ENCODE measurements at places on chromosomes 5 and 9.

DNA sequence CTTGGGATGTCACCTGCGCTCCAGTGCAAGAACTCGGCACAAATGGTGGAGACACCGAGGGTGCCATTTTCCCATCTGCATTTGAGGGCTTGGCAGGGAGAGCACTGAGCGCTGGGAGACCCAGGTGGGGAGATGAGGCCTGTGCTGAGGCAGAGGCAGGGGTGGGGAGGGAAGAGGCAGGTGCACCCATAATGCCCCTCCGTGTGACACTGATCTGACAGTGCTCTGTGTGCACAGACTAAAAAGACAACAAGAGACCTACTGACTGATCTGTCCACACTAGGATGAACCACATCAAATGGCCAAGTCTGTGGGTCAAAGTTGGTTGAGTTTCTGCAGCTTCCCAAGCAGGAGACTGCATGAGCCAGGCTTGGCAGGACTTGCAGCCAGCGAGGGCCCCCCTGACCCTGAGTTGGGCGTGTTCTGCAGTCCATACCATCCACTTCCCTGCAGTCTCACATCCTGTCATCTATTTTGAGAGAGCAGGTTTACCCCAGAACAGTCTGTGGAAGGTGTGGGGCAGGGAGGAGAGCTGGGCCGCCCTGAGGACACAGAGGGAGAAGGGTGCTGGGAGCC lies 41.9 kb downstream of the NEK6 start:
- no peak for DNase-seq

GRCh38 chr9:81680006-81680405 lies 9.3 kb downstream of the TLE1 start:
- DNase-seq = no peak

- peak; percentile 27 for DNase-seq
These were observed 147.5 kb upstream of the PIK3R1 start for GRCh38 chr5:68067976-68068603.

DNA sequence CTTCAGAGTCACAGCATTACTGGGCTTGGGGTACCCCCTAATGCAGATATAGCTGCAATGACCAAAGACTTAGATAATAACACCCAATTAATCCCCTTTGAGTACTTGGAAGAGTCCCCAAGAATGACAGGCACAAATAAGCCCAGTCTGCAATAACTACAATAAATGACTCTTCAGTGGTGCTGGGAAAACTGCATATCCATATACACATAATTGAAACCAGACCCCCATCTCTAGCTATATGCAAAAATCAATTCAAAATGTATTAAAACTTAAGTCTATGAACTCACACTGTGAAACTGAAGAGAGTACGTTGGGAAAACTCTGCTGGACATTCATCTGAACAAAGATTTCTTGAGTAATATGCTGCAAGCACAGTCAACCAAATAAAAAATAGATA lies 422.5 kb downstream of the CDH18 start:
- DNase-seq = no peak

- no peak for DNase-seq
These were observed 26.1 kb downstream of the POU5F2 start for GRCh38 chr5:93715327-93715726.

DNA sequence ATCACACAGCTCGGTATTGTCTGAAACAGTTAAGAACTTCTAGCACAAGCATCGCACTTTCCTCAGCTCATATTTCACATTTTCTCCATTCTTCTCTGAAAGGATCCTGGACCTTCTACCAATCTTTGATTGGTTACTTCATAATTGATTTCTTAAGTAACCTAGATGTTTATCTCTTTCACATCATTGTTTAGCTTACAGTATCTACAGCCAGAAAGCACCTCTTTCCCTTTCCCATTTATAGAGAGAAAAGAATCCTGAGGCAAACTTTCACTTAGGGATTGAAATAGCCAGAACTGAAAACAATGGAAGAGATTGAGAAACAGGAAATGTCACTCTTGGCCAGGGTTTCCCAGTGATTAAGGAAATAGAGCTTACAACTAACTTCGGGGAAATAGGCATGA lies 2.5 kb downstream of the IL33 start:
- peak; percentile 78 for DNase-seq

- no peak for DNase-seq
These were observed 13.0 kb downstream of the OSMR start for GRCh38 chr5:38858839-38859238.

Measured in fibroblast of gingiva (primary cell).